ENCODE measurements at places on chromosomes 6 and 20. TPM values are rescaled to one million over a fixed set of nuclear protein-coding genes. Genes with fewer than 3 reads are reported as not detected.

GRCh38 chr6:10375391-10375969 lies 39.4 kb downstream of the TFAP2A start:
- DNase-seq: no peak
- no peaks in the 10 kb centered on the region for H3K36me3 ChIP-seq
- H3K27ac ChIP-seq: no peak overlapping the region
- H3K4me1 ChIP-seq: no peaks in the 10 kb centered on the region
- H3K27me3 ChIP-seq: peaks cover 19% of the 10 kb centered on the region

DNA sequence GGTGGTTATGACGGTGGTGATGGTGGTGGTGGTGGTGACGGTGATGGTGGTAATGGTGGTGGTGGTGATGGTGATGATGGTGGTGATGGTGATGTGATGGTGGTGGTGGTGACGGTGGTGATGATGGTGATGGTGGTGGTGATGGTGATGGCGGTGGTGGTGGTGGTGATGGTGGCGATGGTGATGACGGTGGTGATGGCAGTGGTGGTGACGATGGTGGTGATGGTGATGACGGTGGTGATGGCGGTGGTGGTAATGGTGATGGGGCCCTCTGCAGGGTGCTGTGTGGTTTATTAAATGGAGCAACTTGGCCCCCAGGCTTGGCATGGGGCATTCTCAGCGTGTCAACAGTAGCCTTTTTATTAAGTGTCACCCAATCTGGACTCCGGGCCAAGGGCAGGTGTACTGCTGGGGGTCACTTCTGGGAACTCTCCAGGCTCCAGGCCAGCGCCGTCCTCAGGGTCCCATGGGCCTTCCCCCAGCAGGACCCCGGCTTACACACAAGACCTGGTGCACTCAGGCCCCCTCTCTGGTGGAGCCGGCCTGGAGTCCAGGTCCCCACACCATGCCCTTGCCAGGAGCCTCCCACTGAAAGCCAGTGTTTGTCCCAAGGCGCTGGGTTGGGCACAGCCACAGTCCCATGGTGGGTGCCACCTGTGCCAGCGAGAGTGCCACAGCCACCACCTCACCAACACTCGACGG lies 8.8 kb downstream of the CABLES2 start:
- H3K27ac ChIP-seq: no peak overlapping the region
- no peak overlapping the region for H3K4me3 ChIP-seq
- peaks cover 36% of the 10 kb centered on the region for H3K36me3 ChIP-seq
- DNase-seq: no peak

LTA gene
- polyA plus RNA-seq: 0.96 TPM

THBS2 gene
- 10.7 TPM for polyA plus RNA-seq
